Caki2 (cell line): ENCODE measurements at places on chromosomes 3 and 15.

DNA sequence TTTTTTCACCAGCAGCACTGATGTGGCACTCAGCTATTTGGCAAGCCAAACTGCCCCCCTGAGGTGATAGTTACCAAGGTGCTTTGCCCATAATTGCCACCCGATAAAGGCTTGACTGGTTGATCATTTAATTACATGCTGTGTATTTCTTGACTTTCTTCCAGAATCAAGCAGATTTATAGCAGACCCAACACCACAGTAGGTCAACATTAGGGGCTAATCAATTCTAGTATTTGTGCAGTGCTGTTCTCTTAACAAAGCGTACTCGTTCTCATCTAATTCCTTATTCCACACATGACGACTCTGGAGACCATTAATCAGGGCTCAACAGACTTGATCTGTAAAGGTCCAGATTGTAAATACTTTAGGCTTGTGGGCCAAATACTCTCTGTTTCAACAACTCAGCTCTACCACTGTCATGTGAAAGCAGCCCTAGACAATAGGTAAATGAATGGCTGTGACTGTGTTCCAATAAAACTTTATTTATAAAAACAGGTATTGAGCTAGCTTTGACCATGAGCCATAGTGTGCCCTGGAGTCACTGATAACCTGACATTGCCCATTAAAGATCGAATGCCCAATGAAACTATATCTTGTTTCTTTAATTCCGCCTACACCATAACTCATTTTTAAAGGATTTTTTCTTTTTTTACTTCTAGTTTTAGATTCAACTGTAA is 119.1 kb upstream of the TMC3 start:
- no peak for DNase-seq

DNA sequence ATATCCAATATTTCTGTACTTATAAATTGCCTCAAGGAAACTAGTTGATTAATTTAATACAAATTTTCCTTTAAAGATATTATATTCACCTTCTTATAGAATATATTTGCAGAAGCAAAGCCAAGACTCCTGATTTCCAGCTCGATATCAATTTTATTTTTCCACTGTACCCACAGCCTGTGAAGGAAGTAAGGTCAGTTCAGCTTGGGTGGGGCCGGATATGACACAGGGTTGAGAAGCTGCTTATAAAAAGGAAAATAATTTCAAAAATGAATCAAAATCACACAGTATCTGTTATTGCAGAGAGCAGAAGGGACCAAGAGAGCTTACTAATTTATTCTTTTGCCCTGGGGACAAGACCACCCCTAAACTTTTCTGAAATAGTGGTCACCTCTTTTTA is 491.4 kb downstream of the TUSC7 start:
- DNase-seq = no peak

DNA sequence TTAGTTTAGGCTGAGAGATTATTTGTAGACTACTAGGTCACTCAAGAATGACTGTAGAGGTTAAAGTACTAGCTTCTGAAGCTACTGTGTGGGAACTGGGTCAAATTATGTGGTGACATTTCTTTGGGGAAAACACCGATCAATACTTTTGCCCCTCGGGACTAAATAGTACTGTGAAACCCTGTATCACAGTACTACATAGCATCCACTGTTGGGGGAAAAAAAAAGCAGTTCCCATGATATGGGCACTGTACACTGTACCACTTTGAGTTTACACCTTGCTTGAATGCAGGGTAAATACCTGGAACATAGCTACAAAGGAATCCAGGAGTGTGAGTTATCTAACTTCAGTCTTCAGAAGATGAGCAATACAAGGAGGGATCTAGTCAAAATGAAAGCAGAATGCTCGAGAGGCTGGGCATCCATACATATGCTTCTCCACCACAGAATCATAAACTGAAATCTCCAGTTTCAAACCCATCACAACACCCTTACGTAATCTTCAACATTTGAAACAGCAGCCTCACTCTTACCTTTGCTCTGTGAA is 311.4 kb downstream of the UNC13C start:
- no peak for DNase-seq

- no peak for DNase-seq
These were observed 3.7 kb downstream of the FOXL2NB start for GRCh38 chr3:138950701-138951100.

- DNase-seq = peak; percentile 23
These were observed 10.7 kb upstream of the DHX36 start for GRCh38 chr3:154334973-154335420.

DNA sequence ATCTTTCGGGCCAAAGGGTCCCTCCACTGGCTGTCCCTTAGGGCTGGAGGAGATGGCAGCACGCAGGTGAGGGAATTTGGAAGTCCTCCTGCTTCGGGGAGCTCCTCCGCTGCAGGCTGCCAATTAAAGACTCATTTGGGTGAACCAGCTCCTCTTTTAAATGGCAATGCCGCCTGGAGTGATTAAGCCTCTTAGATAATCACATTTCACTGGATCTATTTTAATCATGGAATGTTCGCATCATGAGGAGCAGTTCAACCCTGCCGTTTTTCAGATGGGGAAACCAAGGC is 117.9 kb downstream of the LIPC start:
- DNase-seq = no peak
